ENCODE measurements at places on chromosomes 5 and 9.

DNA sequence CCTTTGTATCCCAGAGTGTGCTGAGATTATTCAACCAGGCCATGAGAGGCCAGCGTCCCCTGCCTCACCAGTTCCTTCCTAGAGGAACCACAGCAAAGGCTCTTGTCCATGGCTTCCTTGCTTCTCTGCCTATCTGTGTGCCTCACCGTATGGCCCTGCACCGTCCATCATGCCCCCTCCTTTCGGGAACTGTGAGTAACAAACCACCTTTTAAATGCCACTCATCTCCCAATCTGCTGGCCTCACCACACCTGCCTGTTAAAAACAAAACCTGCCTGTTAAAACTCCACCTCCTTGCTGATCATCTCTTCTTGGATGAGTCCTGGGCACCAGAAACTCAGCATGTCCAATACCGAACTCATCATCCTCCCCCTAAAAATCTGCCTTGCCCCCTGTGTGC is 4.4 kb upstream of the OR2Y1 start:
- no peak for DNase-seq

GRCh38 chr9:79567671-79568098 is 4.1 kb upstream of the TLE4 start:
- DNase-seq = no peak

DNA sequence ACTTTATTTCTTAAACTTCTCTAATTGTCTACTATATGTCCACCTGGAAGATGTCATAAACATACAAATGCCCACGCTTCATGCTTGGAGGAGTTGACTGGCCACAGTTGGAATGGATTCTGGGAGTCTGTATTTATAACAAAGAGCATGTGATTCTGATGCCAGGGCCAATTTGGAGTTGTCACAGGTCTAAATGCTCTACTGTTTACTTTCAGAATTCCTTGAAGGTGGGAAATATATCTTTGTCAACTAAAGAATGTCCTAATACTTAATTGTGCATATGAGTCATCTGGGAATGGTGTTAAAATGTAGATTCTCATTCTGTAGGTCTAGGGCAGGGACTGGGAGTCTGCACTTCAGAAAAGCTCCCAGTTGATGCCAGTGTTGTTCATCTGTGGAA is 196.1 kb downstream of the ANXA1 start:
- no peak for DNase-seq

DNA sequence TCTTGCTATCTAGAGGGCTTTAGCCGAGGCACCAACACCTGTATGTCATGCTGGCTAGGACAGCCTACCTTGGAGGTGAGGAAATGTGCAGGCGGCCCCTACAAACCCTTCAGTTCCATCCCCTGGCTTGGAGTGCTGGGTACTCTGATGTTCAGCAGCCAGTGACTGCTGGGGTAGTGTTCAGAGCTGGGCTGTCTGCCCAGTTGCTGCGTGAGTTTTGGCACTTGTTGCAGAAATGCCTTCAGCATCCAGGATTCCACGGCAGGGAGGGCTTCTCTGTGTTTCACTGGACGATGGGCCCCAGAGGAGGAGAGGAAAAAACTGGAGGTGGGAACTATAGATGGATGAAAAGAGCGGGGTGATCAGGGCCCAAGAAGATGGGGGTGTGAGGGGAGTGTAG is 10.4 kb downstream of the SWI5 start:
- no peak for DNase-seq

DNA sequence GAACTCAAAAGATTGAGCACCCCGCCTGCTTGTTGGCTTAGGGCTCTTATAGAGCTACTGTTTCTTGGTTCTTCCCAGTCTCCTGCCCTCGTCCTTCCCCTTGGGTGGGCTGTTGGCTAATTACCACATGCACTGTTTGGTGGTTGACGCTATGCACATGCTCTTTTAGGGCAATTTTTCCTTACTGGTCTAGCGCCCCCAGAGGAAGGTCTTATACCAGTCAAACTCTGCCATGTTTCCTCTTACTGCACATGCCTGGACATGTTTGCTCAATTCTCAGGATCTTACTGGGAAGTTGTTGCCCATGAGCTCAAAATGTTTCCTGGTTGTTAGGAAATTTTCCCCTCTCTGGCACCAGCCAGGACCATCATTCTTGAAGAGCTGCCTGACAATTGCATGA is 101.9 kb downstream of the SLC28A3 start:
- DNase-seq = no peak

Data from NCI-H1417 (cell line).